ENCODE measurements at places on chromosomes 3 and 15.
A peak's percentile ranks its signal among the peaks of the same experiment; 100 is the strongest.

GRCh38 chr3:138297059-138297607 is 32.5 kb downstream of the NME9 start:
- DNase-seq, result no peak

DNA sequence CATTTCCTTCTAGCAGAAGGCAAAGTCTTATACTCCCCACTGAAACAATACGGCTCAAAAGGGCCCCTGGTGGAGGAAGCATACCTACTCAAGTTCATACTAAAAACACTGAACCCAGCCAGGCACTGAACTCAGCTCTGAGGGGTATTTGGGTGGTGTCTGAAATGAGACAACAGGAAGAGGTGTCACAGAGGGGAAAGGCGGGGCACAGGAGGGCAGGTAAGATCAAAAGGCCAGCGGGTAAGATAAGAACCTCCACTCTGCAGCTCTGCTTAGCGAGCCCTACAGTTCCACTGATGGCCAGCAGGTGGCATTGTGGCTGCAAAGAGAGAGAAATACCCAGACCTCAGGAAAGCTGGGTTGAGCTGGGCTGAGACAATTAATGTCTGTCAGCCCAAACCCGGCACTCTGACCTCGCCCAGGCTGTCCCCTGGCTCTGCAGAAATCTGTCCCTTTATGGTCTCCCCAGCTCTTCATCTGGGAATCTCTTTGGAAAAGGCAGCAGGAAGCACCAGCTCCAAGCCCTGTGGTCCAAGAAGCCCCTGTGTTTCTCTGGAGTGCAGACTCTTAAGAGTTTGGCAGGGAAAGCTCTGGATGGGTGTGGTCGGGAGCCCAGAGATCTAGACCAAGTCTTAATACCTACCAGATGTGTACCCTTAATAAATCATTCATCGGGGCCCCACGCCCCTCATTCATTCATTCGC is 8.4 kb downstream of the MFGE8 start:
- DNase-seq, result peak; percentile 47

GRCh38 chr15:40412095-40412759 is 6.6 kb downstream of the IVD start:
- DNase-seq, result no peak

GRCh38 chr3:27712136-27713077 is 9.7 kb downstream of the EOMES start:
- peak; percentile 50 for DNase-seq

DNA sequence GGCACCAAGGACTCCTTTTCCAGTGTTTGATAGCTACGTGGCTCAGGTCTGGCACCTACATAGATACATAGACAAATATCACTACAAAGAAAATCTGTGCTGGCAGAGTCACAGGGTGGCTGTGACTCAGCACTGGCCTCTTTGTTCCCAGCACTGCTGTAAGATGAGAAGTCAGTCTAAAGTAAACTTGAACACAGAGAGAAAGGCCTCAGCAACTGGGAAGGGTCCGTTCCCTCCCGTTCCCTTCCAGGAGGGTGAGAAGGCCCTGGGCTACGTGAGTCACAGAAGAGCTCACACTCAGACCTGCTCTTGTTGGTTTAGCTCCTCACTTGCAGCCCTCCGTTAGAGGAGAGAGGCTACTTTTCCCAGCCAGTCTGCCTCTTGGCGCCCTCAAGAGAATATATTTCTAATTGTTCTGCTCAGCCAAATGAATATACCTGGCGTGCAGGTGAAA is 23.1 kb downstream of the ANXA2 start:
- no peak for DNase-seq

DNA sequence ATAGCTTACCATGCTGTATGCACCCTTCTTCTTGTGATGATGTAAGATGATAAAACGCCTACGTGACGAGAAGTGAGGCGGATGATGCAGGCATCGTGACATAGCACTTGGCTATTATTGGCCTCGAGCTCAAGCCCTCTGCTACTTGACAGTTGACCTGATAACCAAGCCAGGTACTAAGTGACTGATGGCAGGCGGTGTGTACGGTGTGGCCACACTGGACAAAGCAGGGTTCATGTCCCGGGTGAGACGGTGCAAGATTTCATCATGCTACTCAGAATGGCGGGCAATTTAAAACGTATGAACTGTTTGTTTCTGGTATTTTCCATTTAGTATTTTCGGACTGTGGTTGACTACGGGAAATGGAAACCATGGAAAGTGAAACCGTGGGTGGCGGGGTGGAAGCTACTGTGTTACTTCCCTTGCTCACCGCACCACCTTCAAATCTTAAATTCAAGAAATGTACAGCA is 57.7 kb downstream of the SLC12A8 start:
- no peak for DNase-seq

DNA sequence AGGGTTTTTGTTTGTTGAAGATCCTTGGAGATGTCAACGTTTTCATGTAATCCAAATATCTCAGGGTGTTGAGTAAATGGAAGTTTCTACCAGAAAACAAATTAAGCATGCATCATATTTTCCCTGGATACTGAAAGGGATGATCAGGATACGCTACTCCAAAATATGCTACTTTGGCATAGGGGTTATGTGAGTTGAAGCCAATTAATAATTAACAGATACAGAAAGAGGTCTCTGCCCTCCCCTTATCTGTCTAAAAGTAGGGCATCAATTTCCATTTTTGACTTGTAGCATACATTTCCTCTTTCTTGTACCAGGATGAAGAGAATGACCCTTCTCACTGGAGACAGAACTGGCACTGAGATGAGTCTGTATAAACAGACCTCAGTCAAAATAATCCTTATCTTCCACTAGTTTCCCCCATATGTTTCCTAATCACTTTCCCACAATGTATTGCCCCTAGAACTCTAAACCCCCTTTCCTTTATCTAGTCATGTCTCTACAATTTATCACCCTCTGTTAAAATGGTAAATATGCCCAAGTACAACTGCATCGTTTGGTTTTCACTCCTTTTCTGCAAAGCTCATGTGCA is 17.4 kb upstream of the ASB14 start:
- DNase-seq, result no peak

DNA sequence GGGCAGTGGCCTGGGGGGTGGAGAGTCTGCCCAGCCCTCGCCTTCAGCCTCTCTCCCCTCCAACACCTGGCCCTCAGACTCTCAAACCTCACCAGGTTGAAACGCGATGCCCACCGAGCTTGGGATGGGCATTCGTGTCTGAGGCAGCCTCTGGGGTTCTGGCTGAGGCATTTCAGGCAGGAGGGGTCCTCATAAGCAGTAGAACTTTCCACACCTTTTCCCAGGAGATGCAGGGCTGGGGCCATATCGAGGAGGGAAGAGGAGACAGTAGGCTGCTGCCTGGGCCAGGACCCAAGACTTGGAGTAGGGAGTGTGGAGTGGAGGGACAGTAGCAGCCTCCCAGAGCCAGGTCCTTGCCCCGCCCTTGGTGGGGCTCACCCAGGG is 24.6 kb downstream of the ACAA1 start:
- no peak for DNase-seq

GRCh38 chr3:151436675-151437446 is 24.0 kb downstream of the IGSF10 start:
- DNase-seq, result no peak

DNA sequence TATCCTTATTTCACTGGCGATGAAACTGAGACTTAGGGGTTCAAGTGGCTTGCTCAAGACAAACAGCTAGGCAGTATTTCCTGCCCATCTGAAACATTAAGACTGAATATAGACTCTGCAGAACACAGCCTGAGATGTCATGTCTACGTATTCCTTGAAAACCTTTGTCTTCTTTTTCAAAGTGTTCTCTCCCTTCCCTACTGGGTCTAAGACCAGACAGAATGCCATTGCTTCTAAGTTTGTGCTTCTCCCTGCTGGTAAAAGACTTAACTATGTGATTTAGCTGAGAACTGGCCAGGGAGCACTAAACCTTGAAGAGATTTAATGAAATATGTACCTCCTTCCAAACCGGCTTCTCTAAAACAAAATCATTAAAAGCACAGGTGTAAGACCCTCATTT is 9.9 kb downstream of the BCL6 start:
- DNase-seq, result no peak

GRCh38 chr15:71051539-71051938 is 63.7 kb upstream of the THSD4 start:
- no peak for DNase-seq

GRCh38 chr3:12286927-12287726 is 1.7 kb upstream of the PPARG start:
- DNase-seq, result no peak

Measured in KG1 (cell line).